Upper lobe of right lung (tissue), 1 donor: ENCODE measurements at places on chromosomes 16 and 17. TPM values are rescaled to one million over a fixed set of nuclear protein-coding genes. Genes with fewer than 3 reads are reported as not detected.

ASPA gene
- 8.2 TPM for total RNA-seq

C16orf54 gene
- total RNA-seq = 7.3 TPM

DNA sequence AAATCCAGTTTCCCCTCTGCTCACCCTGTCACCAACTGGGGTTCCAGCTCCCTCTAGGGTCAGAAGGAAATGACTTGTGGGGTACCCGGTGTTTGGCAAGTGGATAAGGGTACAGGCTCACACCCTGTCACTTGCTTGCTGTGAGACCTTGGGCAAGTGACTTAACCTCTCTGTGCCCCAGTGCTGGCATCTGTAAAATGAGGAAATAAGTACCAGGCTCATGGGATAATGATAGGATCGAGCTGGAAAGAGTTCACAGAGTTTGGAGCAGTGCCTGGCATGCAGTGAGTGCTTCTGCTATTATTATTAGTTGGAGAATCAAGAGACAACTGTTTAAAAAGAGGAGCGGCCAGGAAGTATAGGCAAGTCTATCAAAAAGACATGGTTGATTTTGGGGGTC lies 53.7 kb upstream of the DLX4 start:
- no peak overlapping the region for H3K27ac ChIP-seq
- H3K36me3 ChIP-seq = no peaks in the 10 kb centered on the region
- no peaks in the 10 kb centered on the region for H3K4me1 ChIP-seq
- DNase-seq = no peak
- no peak overlapping the region for H3K4me3 ChIP-seq

DNA sequence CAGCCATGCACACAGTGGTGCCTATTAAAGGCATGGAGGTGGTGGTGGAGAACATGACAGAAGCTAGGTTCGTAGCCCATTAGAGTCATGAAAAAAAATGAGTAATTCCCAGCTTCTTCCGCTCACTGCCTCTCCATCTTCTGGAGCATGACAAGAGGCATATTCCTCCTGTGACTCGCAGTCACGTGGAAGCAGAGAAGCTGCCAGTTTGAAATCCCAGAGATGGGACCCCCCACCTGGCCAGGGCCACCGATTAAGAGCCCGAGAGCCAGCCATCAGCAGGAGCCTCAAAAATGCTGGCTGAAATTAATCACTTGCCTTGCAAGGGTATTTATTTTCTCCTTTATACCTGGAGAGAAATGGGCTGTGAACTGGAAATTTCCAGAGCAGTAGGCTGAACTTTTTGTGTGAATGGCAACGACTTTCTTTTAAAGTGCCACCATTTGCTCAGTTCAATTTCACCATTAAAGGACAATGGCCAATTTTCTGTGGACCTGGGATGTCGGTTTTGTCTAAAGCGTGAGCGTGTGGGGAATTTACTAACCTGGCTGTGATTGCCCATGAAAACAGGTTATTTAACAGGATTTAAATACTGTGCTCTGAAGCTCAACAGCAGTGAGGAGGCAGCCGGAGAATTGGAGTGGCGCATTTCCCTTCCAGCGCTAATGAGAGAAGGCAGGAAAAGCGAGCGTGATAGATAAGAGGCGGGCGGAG lies 189.7 kb upstream of the SDK2 start:
- no peaks in the 10 kb centered on the region for H3K27me3 ChIP-seq
- no peaks in the 10 kb centered on the region for H3K4me1 ChIP-seq
- H3K27ac ChIP-seq = no peak overlapping the region
- H3K4me3 ChIP-seq = no peak overlapping the region

- H3K4me3 ChIP-seq = no peak overlapping the region
- H3K27ac ChIP-seq = no peak overlapping the region
- DNase-seq = no peak
Measured at GRCh38 chr17:69192754-69193153, 35.9 kb downstream of the ABCA10 start.

- no peaks in the 10 kb centered on the region for H3K4me1 ChIP-seq
- no peaks in the 10 kb centered on the region for H3K27me3 ChIP-seq
- H3K27ac ChIP-seq = no peak overlapping the region
- no peaks in the 10 kb centered on the region for H3K36me3 ChIP-seq
- DNase-seq = no peak
Measured at GRCh38 chr17:13106171-13106570, 88.3 kb upstream of the ELAC2 start.
